ENCODE measurements at places on chromosomes 12 and 14. TPM values are rescaled to one million over a fixed set of nuclear protein-coding genes. Genes with fewer than 3 reads are reported as not detected.
A peak's percentile ranks its signal among the peaks of the same experiment; 100 is the strongest.

Gene OXA1L
- 589 TPM for polyA plus RNA-seq

Gene MYO1H
- not detected for polyA plus RNA-seq

Gene PLEKHD1
- polyA plus RNA-seq = 0.01 TPM

Gene TMEM30B
- not detected for polyA plus RNA-seq

Gene CCDC196
- polyA plus RNA-seq = not detected

Gene MAP1LC3B2
- 2.1 TPM for polyA plus RNA-seq

Gene MEG3
- polyA plus RNA-seq = 0.07 TPM

Gene RAD9B
- polyA plus RNA-seq = 0.05 TPM

Gene EML5
- polyA plus RNA-seq = not detected

Gene C12orf50
- not detected for polyA plus RNA-seq

Gene METAP2
- polyA plus RNA-seq = 67.8 TPM

Gene RPL10L
- polyA plus RNA-seq = not detected

Gene POTEG
- polyA plus RNA-seq = not detected

DNA sequence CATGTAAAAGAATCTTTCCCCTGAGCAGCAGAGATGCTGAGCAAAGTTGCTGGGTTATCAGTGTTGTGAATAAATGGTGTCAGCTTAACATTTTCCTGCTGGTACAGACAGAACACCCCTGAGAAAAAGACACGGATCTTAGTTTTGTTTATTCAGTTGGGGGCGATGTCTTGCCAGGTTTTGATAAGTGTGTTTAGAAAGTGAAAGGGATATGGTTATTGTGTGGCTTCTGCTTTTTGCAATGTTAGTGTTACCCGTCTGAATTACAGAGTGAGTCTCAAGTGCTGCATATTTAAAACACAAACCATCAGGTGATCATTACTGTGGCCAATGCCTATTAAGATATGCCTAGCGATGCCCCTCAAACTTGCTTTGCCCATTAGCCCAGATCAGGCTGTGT lies 864.6 kb upstream of the SEL1L start:
- no peak for DNase-seq

GRCh38 chr14:59831121-59831730 lies 39.4 kb downstream of the RTN1 start:
- no peak for DNase-seq

DNA sequence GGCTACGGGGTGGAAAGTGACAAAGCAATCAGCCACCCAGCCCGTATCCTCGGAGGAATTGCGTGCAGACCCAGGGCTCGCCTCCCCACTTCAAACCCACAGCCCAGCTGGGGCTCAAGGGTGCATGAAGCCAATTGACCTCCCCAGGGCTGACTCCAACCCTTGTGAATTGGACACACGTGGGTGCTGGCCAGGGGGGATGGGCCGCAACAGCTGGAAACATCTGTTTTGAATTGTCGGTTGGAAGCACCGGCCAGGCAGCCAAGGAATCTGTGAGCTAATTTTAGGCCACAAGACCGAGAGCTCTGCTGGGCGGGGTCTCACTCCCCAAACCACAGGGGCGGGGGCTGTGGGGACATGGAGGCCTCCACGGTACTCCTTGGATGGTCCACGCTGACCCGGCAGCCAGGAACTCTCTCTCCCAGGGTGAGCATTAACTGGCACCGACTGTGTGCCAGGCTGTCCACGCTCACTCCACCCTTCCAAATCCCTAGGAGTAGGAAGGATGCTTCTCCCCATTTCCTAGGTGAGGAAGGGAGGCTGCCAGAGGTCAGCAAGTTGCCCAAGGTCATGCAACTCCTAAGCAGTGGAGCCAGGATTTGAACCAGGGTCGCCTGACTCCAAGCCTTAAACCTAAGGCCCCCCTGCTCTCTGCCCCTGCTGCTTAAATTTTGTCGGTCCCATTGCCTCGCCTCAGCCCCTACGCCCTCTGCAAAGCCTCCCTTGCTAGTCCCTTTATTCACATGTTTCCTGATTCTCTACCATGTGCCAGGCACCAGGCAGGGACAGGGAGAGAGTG lies 11.9 kb upstream of the TMEM119 start:
- DNase-seq = no peak

DNA sequence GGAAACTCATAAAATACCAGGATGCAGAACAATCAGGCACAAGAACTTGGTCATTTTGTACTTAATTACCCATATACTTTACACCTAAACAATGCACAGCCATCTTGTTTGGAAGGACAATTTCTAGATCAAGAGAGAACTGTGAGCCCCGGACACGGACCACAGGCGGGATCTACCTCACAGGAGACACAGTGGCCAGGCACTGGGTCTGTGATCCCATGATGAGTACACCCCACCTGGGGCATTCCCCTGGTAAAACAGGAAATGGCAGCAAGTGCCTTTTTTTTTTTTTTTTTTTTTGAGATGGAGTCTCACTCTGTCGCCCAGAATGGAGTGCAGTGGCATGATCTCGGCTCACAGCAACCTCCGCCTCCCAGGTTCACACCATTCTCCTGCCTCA lies 15.2 kb downstream of the GOLGA3 start:
- DNase-seq = no peak

GRCh38 chr12:4202918-4203317 lies 70.6 kb upstream of the CCND2 start:
- no peak for DNase-seq

- DNase-seq = no peak
Measured at GRCh38 chr12:99985129-99985570, 414 bp upstream of the ANKS1B start.

- no peak for DNase-seq
Measured at GRCh38 chr14:64966976-64967375, 5.2 kb downstream of the RAB15 start.

- no peak for DNase-seq
Measured at GRCh38 chr14:29900609-29901350, 26.9 kb downstream of the PRKD1 start.

- DNase-seq = no peak
Measured at GRCh38 chr14:86066651-86067050, 536.7 kb downstream of the FLRT2 start.

DNA sequence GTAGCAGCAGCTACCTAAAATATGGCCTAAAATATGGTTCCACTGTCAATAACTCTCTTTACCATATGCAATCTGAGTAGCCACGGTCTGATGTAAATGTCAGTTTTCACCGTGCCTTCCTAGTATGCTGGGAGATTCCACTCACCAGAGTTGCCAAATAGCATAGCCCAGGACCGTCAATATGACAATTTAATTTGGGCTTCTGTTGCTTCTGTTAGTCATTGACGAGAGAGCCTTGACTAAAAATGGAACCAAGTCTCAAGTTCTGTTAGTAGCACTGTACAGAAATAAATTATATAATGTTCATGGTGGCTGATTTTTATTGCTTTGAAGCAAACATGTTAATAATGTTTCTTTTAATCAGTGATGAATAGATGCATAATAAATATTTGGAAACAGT lies 348.4 kb downstream of the BCAT1 start:
- no peak for DNase-seq

- no peak for DNase-seq
Measured at GRCh38 chr14:31622060-31622459, 60.9 kb downstream of the NUBPL start.

DNA sequence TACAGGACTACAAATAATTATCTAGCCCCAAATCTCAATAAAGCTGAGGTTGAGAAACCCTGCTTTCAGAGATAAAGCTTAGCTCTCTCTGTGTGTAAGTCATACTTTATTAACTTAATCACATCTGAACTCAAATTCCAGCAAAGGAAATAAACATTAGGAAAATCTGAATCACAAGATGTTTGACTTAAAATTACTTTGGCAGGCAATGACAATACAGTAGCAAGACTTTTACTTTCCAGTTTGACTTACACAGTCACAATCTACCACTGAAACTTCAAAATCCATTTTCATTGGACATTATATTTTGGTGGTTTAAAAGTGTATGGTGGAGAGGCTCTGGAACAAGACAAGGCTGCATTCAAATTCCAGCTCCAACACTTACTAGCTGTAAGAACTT lies 11.4 kb downstream of the TMEM116 start:
- DNase-seq = no peak

DNA sequence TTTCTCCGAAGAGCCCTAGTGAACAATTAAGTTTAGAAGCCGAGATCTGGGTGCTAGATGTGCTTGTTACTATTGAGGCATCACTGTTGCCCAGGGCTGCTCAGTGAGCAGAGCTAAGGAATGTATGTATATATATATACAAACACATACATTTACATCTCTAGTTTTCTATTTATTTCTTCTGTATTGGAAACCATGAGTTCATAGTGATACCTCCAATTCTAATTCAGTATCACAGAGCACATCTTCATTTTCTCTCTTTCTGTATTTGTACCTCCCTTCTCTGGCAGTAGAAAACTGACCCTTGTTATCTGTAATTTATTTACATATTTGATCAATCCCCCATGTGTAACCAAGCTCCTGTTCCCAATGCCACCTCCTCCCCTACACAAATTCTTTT lies 40.7 kb upstream of the FUT8 start:
- no peak for DNase-seq

- peak; percentile 79 for DNase-seq
Measured at GRCh38 chr14:50874757-50875156, 2.9 kb downstream of the ABHD12B start.

- no peak for DNase-seq
Measured at GRCh38 chr14:95496690-95497259, 19.7 kb downstream of the SYNE3 start.

DNA sequence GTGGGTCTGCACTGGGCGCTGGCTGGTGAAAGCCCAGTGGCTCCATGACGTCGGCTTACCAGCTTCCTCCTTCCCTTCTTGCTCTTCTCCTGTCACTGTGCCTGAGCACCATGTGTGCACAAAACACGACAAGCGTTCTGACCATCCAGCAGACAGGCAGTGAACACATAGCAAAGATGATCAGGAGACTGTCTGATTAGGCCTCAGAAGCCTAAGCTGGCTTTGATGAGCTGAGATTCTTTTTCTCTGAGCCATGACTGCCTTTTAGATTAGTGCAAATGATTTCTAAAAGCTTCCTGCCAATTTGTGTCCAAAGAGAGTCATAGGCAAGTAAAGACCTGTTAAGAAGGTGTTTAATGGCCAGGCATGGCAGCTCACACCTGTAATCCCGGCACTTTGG lies 83.1 kb downstream of the AACS start:
- no peak for DNase-seq

GRCh38 chr12:1517007-1517406 lies 77.4 kb downstream of the FBXL14 start:
- DNase-seq = peak; percentile 10

DNA sequence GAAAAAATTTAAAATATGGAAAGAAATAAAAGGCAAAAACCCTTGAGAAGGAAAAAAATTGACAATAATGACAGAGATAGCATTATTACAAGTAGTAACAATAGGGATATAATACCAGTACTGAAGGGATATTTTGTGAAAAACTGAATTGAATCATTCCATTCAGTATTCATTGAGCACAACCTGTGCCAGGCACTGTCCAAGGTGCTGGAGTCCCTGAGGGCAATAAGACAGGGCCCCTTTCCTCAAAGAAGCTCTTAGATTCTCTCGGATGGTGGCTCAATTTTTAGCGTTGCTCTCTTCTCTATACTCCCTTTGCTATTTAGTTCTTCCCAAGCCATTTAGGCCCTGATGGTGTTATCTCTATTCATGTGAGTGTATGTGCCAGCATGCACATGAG lies 34.3 kb upstream of the GAS2L3 start:
- DNase-seq = no peak
